ENCODE measurements at places on chromosomes 1 and 21.

DNA sequence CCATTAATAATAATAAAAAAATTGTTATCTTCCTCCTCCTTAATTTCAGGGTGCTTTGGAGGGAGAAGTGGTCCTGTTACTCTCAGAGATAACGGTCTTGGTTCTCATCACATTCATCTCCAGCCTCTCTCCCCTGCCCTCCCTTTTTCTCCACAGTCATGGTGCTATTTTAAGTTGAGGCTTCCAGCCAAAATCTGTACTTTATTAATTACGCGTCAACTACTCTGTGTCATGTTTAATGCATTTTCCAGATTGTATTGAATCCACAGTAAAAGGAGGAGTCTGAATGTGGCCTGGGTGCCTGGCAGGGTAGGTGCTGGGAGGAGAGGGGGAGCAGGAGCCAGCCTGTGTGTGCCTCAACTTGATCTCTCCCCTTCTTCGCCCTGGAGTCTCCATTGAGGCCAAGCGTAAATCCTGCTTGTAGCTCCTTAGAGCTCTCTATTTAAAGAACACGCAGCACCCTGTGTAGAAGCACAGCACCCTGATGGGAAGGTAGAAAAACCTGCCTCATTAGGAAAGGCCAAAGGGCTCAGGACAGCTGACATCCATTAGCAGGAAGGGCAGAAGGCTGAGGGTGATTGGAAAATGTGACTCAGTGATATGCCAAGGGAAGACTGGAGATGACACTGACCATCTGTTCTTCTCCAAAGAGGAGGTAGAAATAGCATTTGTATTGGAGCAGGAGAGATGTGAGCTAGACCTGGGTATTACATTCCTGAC lies 82.4 kb downstream of the PLXNA2 start:
- no peak for DNase-seq

- DNase-seq = no peak
Observed at GRCh38 chr1:27551953-27552312, 52.0 kb downstream of the AHDC1 start.

DNA sequence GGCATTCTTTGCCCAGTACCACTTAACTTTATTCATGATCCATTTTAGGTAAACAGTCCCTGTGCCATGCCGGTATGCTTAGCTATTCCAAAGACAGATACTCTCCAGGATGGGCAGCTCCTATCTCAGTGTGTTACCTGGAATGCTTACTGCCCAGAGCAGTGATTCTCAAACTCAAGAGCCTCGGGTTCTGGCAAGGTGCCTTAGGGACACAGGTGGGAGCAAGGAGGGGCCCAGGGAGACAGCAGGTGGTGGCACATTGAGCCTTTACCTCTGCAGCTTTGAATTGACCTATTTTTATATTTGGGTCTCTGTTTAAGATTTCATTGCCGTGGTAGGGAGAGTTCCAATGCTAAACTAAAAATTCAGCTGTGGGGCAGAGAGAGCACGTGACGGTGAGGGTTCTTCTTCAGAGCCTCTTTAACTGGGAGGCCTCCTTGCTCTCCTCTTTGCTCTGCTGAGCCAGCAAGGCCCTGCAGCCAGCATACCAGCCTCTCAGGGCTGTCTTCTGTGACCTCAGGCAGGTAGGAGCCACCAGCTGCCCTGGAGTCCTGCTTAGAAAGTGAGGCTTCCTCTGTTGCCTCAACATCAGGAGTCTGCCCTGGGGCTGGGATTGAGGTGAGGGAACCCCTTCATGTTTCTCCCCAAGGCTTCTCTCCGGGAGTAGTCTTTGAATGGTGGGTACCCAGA lies 20.2 kb downstream of the PHGDH start:
- no peak for DNase-seq

- DNase-seq = no peak
Observed at GRCh38 chr1:212683357-212683722, 16.3 kb downstream of the BATF3 start.

- no peak for DNase-seq
Observed at GRCh38 chr1:193181985-193182384, 4.4 kb downstream of the B3GALT2 start.
